ENCODE measurements at places on chromosomes 11 and 22.

- no peak for DNase-seq
These were observed 25.1 kb downstream of the CACNG2 start for GRCh38 chr22:36678477-36678876.

DNA sequence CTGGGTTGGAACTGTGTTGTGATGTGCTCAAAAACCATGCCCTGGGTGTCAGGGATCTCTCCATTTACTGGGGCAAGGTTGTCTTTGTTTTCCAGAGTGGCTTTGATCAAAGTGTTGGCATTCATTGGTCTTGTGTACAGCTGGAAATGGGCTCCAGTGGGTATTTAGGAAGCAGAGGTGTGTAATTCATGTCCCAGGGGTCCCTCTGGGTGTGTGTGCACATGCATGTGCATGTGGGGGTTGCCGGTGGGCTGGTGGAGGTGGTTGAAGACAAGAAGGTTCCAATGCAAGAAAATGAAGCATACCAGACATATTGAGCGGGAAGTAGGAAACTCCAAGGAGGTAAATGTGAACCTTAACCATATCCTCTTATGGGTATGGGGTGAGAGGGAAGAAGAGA, 121.7 kb downstream of the ME3 start:
- no peak for DNase-seq

DNA sequence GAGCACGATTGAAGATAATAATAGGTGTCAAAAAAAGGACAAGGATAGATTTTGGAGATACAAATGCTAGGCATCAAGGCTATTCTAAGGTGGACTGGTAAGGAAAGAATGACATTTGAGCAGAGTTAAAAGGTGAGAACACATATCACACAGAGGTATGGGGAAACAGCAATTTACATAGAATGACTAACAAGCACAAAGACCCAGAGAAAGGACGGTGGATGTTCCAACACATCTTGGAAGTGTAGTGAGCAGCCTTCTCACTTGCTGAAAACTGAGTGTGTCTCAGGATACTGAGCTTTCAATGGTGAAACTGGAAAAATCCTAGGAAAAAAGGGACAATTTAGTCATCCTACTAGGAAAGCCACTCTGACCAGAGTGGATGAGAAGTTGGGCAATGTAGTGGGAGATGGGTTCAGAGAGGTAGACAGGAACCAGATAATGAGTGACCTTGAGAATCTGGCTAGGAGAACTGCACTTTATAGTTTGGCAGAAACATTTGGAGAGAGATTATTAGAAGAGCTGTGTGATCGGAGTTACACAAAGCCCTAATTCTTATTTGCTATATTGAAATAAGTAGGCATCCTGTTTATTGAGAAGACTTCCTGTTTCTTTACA, 706.0 kb downstream of the KCNA4 start:
- no peak for DNase-seq

DNA sequence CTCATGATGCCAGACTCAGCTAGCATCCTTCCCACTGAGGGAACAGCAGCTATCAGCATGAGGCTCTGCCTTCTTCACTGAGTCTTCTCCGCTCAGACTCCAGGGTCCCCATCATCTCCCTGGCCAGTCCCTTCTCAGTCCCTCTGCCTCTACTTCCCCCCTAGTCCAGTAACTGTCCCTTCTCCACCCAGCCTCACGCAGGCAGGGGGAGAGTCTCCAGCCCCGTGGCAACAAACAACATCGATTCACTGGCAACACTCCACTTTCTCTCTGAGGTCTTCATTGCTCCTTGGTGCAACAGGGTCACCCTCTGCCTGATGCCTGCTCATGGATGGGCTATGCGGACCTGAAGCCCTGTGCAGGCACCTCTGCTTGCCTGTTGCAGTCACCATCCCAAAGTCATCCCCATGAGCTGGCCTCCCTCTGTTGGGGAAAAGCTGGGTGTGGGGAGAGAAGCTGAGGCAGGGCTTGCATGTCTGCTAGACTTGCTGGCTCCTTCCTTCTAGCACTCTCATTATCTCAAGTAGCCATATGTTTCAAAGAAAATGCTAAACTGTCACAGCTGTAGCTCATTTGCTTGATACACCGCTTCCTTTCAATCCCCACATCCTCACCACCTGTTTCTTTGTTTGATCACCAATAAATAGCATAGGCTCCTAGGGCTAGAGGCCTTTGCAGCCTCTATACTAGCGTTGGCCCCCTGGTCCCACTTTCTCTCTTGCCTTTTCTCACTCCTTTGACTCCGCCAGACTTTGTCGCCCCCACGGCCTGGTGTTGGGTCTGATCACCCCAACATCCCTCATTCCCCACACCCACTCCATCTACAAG, 4.3 kb upstream of the BCR start:
- DNase-seq, result no peak

GRCh38 chr11:64989416-64989815, 7.4 kb downstream of the BATF2 start:
- no peak for DNase-seq

GRCh38 chr22:39382410-39382809, 17.2 kb upstream of the TAB1 start:
- DNase-seq, result peak; percentile 42

GRCh38 chr11:126123686-126124085, 61.0 kb upstream of the CDON start:
- no peak for DNase-seq

GRCh38 chr11:11691296-11692151, 69.7 kb upstream of the GALNT18 start:
- no peak for DNase-seq

GRCh38 chr11:86724137-86724536, 51.7 kb upstream of the ME3 start:
- no peak for DNase-seq

DNA sequence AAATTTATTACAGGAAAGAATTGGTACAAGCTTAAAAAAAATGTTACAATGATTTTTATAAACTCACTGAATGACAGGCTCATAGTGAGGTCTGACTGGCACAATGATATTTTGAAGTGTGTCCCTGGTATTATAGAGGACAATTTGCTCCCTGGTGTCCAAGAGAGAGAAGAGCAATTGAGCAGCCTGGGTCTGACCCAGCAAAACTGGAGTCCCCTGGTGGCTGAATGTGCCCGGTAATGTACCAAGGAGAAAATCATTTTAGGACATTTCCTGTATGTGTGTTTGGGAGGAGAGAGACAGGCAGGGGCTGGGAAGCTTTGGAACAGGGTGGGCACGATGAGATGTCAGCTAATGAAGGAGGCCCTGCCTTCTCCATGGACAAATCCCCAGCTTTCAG, 125.3 kb downstream of the APOL5 start:
- no peak for DNase-seq

- DNase-seq, result no peak
These were observed 411.8 kb downstream of the CTTN start for GRCh38 chr11:70810133-70810532.
